ENCODE measurements at places on chromosomes 5 and 9.

DNA sequence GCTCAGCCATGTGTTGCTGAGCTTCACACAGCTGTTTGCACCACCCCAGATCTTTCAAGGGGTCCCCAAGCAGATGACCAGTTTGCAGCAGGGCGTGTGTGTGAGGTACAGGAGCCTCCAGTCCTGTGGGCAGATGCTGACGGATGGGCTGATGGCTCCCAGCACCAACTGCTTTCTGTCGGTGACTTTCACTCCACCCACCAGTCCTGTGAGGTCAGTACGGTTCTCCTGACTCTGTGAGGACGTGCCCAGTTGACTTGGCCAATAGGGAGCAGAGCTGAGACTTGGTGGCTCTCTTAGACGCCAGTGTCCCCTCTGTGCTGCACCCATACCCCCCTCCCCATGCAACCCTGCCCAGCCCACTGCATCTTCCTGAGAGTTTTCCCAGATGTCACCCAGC, 19.7 kb downstream of the COL5A1 start:
- no peak for DNase-seq

DNA sequence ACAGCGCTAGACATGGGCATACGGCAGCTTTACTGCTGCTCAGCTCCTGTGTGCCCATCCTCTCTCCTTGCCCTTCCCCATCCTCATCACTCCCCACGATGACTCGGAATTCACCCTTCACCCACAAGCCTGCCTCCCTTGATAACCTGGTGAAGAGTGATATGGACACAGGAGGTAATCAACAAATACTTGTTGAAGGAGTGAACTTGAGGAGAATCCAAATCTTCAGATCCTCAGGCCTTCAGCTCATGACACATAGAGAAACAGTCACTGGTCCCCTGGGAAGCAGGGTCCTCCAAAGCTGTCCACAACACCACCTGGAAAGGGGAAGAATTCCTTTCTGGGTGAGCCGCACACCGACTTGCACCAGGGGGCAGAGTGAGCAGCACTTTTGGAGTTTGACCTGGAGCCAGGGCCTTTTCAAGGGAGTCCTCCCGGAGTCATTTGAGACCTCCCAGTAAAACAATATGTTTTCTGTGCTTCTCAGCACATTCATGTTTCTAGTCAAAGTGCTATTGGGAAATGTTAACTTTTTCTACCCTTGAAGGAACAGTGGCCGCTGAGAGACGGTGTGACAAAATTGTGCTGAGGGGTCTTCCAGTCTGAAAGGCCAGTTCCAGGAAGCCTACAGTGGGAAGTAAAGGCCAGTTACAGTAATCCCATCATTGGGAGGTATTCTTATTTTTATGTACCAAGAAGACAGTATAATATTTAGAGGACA, 332.3 kb downstream of the CWC27 start:
- DNase-seq: peak; percentile 29

- DNase-seq: no peak
These were observed 442.5 kb upstream of the COX7C start for GRCh38 chr5:86175224-86175623.

- DNase-seq: no peak
These were observed 64.6 kb downstream of the SH3TC2 start for GRCh38 chr5:148998174-148998797.

DNA sequence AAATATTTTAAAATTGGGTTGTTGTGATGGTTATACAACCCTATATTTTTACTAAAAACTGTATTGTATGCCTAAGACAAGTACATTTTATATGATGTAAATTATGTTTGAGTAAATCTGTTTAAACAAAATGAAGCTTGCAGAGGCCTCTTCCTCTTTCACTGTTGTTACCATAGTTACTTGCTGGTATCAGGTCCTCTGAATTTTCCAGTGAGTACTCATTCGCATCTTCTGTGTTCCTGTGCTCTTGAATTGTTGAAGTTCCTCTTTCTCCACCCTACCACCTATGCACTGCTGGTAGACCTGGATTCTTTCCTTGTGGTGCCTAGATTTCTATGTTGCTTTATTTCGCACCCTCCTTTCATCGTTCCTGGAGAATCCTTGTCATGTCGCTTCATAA, 938.5 kb upstream of the ACO1 start:
- no peak for DNase-seq

GRCh38 chr5:77546-77945, 14.4 kb upstream of the PLEKHG4B start:
- no peak for DNase-seq

DNA sequence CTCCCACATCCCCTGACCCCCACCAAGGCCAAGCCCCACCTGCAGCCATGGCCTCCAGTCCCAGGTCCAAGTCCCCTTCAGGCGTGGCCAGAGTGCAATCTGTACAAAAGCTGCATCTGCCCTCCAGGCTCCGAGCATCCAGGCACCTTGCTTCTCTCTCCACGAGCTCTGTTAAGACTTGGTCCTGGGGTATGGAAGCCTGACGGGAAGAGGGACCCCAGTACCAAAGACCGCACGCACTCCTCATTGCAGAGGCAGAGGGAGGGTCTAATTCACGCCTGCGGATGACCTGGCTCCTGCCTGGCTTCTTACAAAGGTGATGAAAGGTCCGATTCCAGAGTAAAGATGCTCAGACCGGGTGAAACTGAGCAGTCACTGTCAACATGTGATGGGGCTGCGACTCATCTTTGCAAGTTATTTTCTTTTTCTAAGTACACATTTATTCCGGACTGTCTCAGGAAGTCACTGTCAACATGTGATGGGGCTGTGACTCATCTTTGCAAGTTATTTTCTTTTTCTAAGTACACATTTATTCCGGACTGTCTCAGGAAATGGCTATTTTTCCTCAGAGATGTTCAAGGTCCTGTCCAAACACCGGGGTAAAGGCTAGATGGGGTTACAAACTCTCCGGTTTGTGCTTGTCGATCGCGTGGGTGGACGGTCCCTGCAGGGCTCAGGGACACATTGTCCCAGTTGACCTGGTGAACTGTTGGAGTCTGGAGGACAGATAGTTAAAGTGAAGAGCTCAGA, 252.0 kb upstream of the IRX4 start:
- no peak for DNase-seq

DNA sequence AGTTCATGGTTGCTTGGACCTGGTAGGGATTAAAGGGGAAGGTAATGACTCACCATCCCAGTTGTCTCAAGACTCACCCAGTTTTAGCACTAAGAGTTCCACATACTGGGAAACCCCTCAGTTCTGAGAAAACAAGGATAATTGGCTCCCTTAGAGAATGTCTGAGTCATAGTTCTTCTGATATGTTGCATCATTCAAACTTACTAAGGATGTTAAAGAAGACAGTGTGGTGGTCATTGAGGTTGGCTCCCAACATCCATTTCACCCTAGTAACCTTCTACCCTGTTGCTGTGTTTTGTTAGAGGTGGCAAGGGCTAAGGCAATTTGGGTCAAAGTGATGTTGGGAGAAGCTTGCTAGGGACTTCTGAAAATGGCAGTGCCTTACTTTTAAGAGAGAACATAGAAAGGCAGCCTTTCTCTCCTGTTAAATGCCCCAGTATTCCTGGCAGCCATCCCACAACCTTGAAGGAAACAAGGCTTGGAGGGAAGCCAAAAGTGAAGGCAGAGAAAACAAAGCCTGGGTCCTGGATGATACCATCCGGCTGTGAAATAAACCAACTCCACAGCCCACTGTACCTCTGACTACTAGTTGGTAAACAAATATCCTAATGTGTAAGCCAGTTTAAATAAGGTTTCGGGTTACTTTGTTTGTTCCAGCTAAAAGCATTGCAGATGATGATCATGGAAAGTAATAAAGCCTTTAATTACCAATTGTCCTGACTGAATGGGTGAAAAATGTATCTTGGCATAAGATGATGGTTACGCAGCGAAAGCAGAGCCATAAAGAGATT, 80.4 kb upstream of the ADAMTSL1 start:
- DNase-seq: no peak

Data from H1 (cell line).